ENCODE measurements at places on chromosomes 1 and 21. TPM values are rescaled to one million over a fixed set of nuclear protein-coding genes. Genes with fewer than 3 reads are reported as not detected.

The AGT gene
- total RNA-seq: 1.2 TPM

The DNAI4 gene
- 7.0 TPM for total RNA-seq

The HTR1D gene
- not detected for total RNA-seq

The TGFB2 gene
- 0.23 TPM for total RNA-seq

The C1orf210 gene
- total RNA-seq: not detected

The BEND5 gene
- total RNA-seq: 5.8 TPM

DNA sequence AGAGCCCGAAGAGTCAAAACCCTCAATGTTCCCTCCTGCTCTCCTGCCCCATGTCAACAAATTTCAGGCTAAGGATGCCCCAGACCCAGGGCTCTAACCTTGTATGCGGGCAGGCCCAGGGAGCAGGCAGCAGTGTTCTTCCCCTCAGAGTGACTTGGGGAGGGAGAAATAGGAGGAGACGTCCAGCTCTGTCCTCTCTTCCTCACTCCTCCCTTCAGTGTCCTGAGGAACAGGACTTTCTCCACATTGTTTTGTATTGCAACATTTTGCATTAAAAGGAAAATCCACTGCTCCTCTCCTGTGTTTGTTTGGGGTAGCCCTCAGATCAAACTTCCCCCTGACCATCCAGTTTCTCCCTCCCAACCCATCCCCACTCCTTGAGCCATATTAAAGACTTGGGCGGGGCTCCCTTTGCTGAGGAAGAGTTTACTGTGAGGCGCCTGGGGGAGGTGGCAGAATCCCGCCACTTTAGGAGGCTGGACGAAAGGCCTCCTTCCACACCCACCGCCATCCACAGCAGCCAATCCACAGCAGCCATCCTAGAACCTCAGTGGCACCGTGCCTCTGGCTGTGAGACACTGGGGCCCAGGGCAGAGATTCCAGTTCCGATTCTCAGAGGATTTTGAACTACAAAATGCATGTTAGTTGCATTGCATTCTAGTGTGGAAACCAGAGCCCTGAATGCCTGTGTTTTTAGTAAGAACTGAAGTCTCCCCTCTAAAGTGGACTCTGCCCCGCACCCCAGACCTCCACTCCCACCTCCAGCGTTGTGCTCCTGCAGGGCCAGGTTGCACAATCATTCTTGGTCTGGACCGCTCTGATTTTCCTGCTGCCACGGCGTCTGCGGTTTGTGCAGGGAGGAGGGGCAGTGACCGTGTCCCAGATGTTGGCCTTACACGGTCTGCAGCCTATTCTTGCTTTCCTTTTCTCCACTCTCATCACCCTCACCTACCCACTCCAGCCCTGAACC is 3.0 kb downstream of the OLFML3 start:
- no peak for DNase-seq

DNA sequence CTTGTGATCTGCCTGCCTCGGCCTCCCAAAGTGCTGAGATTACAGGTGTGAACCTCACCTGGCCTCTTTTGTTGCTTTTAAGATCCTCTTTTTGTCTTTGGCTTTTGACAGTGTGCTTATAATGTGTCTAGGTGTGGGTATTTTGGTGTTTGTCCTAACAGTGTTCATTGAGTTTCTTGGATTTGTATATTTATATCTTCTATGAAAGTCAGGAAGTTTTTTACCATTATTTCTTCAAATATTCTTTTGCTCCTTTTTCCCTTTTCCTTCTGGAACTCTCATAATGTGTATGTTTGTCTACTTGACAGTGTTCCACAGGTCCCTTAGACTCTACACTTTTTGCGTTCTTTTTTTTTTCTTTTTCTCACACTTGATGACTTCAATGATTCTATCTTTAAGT is 59.1 kb downstream of the URB2 start:
- DNase-seq: no peak

- no peak for DNase-seq
Observed at GRCh38 chr1:58975888-58976287, 192.0 kb upstream of the JUN start.

- DNase-seq: no peak
Observed at GRCh38 chr1:70906800-70907199, 140.8 kb downstream of the PTGER3 start.

DNA sequence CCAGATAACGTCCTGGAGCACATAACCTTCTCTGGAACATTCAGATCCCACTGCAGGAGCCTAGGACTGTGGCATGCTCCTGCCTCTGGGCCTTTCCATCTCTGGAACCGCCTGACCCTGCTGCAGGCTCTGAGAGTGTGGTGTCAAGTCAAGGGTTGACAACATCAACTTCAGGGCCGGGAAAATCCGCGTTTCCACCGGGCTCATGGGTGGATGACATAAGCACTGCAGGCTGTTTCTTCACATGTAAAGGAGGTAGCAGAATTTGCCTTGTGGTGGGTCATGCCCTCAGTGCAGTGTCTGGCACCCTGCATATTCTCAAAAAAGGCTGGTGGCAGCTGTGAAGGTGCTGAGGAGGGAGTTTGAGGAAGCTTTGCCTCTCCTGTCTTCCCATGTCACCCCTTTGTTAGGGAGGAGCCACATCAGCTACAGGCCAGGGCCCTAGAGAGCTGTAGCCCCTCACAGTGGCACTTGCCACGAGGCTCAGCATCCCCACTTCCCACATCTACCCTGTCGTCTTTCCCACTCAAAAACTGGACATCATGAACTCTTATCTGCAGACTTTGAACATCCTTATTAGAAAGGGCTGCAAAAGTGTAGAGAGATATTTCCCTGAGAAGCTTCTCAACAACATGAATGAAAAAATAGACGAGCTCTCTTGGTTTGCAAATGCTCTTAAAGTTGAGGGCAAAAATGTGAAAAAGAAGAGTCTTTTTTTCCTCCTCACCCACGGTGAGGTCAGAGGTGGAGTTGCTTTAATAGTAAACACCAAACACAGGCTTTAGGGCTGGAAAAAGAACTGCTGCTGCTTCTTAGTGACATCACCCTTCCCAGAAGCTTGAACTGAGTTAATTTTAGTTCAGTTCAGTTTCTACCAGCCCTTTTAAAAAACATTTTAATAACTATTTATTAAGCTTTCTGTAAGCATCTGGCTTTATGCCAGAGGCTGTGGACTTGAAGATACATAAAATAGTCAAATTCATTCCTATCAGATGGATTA is 121.3 kb downstream of the HUNK start:
- no peak for DNase-seq

GRCh38 chr1:62423580-62424242 is 13.1 kb upstream of the USP1 start:
- DNase-seq: no peak

DNA sequence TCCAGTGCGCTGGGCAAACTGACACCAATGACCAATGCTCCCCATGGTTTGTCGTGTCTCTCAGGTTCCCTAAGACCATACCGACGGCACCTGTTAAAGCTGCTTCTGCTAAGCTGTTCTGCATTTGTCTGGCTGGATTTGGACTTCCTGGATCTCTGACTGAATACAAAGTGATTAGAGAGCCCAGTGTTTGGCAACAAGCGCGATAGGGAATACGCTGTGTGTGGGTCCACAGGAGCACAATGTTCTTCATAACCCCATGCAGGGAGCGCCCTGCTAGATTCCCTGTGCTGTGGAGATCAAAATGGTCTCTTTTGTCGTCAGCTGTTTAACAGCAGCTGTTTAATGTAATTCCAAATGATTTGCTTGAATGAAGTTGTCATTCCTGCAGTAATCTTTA is 26.0 kb upstream of the ESRRG start:
- DNase-seq: no peak

GRCh38 chr1:39021426-39021825 is 4.7 kb upstream of the NDUFS5 start:
- DNase-seq: no peak

- no peak for DNase-seq
Observed at GRCh38 chr1:247824023-247824422, at the start of gene OR14A16. Gene OR14A16, minus strand, starts transcription at chr1:247824119. Its CDS starts 8,390 bp downstream, at chr1:247815729.

GRCh38 chr1:39973503-39974135 is 18.7 kb downstream of the MFSD2A start:
- DNase-seq: no peak

- peak; percentile 6 for DNase-seq
Observed at GRCh38 chr1:41851589-41851988, 67.1 kb downstream of the HIVEP3 start.

- DNase-seq: no peak
Observed at GRCh38 chr21:33655588-33656221, 13.4 kb downstream of the ITSN1 start.

All from T-cell (primary cell).